ENCODE measurements at places on chromosomes 1 and 21. TPM values are rescaled to one million over a fixed set of nuclear protein-coding genes. Genes with fewer than 3 reads are reported as not detected.

Gene C1orf167
- not detected for total RNA-seq

Gene TMEM269
- 1.1 TPM for total RNA-seq

Gene CFHR4
- not detected for total RNA-seq

Gene TIE1
- not detected for total RNA-seq

Gene CNIH4
- total RNA-seq, result 31.2 TPM

Gene PADI4
- 0.41 TPM for total RNA-seq

Gene BATF3
- total RNA-seq, result 1.2 TPM

Gene C4BPA
- total RNA-seq, result not detected

Gene CD1D
- total RNA-seq, result 0.14 TPM

Gene ATP5PO
- 143 TPM for total RNA-seq

Gene ADGRB2
- 0.39 TPM for total RNA-seq

Gene AMY1A
- not detected for total RNA-seq

Gene MRPL39
- total RNA-seq, result 15.2 TPM
